ENCODE measurements at places on chromosomes 7 and 10.

DNA sequence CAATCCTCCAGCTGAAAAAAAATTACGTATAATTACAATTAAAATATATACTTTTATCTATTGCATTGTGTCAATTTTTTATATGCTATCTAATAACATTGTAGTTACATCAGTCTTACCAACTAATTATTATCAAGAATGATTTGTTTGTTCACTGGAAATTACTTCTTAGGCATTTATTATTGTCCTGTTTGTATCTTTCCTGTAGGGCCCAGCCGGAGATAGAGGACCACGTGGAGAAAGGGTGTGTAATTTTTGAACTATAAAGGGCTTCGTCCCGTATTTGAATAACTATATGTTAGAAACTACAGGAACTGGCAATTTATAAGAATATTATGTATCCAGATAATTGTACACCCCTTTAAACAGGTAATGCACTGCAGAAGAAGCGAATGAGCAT is 4.1 kb downstream of the COL1A2 start:
- no peak for DNase-seq

DNA sequence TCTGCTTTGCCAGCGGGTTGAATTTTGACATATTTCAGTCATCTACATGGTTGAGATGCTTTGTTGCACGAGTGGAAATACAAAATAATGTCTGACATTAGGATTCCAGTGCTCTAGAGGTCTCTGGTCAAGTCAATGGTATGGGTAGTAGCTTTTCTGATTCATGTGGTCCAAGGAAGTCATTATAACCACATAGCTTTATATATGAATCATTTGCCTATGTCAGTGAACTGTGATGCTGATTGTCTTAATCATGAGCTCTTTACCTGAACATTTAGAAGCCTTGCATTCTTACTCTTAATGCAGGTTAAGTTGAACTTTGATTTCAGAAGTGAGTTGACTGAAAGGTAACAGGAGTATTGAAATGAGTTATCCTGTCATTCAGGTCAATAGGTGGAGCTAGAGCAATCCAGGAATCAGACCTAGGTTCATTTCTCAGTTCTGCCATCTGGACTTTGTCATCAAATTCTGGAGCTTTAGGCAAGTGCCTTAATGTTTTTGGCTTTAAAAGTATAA is 3.3 kb downstream of the MAPK8 start:
- no peak for DNase-seq

GRCh38 chr7:27774717-27775328 is 34.9 kb downstream of the TAX1BP1 start:
- DNase-seq: no peak

GRCh38 chr7:155710530-155710929 is 66.1 kb downstream of the RBM33 start:
- DNase-seq: no peak

- DNase-seq: no peak
Observed at GRCh38 chr7:135775230-135775629, 26.6 kb upstream of the FAM180A start.

- DNase-seq: no peak
Observed at GRCh38 chr7:53426145-53426750, 390.8 kb downstream of the POM121L12 start.

DNA sequence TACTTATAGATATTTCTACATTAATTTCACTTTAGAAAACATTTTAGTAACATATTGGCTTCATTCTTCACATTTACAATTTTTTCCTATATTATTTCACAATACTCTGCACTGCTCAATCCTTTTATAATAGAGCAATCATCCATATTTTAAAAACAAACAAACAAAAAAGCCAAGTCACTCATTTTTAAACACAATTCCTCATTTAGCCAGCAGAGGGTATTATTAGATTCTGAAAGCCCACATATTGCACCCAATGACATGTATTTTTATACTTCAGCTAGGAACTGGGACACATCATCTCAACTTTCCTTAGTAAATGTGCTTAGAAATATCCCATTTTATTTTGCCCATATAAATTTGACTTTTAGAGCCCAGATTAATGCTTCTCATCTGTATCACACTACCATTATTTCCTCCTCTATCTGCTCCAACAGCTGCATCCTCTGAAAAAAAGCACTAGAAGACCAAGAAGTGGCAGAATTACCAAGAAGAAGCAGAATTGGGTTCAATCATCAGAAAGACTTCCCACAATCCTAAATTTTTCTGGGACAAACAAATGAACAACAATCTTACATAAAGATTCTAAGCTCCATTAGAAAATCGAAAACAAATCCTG is 29.5 kb downstream of the CTNNA3 start:
- DNase-seq: no peak

DNA sequence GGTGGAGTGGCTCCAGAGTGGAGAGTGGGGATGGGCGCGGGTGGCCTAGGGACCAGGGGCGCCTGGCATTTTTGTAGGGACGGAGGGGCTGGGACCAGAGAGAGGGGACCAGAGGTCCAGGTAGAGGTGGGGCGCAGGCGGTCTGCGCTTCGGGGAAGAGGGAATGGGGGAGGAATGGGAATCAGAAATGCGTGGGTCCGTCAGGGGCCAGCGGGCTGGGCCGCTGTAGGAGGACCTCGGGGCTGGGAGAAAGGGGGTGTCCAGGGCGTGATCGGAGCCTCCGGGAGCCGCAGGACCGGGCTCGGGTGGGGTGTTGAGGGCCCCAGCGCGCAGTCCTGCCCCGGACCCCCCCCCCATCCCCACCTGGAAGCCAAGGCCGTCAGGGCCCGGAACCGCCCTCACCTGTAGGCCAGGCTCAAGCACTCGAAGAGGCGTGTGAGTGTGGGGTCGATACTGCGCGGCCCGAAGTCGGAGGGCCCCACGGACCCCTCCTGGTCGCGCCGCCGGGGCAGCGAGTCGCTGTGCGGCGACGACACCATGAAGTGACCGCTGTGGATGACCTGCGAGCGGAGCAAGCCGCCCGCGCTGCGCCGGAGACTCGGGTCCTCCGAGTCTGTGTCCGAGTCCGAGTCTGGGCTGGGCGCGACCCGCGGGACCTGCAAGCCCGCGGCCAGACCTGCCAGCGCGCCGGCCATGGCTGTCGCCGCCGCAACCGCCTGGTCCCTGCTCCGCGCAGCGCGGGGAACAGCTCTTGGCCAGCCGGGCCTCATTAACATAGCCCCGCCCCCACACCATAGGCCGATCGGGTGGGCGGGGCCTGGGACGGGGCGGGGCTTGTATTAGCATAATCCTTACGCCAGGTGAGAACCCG is at the start of gene MLXIPL:
MLXIPL (minus strand) TSS at position 725 of the 871 bp plus-strand sequence; CDS start at position 695, 30 bp downstream.
- peak; percentile 43 for DNase-seq

- DNase-seq: no peak
Observed at GRCh38 chr7:29035044-29035740, 77.1 kb upstream of the TRIL start.

DNA sequence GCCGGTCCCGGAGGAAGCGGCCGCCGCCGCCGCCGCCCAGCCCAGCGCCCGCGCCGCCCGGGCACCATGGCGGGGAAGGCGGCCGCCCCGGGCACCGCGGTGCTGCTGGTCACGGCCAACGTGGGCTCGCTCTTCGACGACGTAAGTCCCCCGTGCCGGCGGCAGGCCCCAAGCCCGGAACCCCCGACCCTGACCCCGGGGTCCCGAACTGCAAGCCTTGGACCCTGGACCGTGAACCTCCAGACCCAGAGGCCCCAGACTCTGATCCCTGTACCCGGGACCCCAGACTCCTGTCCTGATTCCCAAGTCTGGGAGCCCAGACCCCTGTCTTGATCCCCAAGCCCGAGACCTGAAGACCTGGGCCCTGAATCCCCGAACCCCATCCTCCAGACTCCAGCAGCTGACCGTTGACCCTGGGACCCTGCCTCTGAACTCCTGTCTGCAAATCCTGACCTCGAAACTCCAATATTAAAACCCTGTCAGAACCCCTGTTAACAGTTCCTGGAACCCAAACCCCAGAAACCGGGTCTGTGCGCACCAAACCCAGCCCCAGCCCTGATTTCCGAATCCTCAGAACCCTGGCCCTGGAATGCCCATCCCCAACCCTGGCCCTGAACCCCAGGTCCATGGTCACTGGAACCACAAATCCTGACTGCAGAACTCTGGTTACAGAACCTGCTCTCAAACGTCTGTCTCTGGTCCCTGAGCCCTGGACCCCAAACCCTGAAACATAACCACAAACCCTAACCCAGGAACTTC is 623 bp downstream of the INPP5A start:
- no peak for DNase-seq

DNA sequence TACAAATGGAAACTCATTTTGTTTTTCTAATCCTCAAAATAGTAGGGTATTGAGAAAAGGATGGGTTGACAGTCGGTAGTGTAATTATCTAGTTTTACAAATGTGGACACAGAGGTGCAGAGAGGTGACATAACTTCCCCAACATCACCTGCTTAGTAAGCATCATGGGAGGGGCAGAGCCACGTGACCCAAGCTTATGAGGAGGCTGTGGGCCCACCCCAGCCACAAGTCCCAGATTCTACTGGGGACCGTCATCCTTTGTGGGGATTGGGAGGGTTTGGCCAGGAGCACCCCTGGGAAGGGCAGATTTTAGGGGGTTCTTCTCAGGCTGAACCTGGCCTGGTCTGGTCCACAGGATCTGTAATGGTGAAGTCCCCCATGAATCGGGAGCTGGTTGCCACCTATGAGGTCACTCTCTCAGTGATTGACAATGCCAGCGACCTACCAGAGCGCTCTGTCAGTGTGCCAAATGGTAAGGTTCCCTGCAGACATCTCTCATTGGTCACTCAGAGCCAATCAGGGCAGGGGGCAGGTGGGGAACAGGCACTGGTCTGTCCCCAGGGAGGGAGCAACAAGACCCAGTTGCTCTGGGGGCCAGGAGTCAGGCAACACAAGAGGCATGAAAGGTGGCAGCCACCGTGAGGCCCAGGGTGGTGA is 23.6 kb upstream of the VSIR start:
- no peak for DNase-seq

GRCh38 chr10:61081301-61081700 is 137.3 kb upstream of the RHOBTB1 start:
- no peak for DNase-seq

DNA sequence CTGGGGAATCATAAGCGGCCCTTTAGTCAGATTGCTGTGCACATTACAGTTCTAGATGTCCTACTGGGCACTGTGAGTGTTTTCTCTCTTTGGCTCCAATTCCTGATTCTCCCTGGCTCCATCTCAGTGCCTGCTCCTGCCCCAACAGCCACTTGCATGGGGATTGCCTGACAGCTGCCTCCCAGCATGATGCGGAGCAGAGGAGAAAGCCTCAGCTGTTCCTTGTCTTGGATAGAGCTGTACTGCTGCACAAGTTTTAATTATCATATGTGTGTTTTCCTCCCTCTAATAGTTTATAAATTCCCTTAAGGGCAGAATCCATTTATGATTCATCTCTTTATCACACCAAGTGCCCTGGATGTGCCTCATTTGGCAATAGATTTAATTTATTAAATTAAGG is 285.8 kb upstream of the COBL start:
- no peak for DNase-seq

DNA sequence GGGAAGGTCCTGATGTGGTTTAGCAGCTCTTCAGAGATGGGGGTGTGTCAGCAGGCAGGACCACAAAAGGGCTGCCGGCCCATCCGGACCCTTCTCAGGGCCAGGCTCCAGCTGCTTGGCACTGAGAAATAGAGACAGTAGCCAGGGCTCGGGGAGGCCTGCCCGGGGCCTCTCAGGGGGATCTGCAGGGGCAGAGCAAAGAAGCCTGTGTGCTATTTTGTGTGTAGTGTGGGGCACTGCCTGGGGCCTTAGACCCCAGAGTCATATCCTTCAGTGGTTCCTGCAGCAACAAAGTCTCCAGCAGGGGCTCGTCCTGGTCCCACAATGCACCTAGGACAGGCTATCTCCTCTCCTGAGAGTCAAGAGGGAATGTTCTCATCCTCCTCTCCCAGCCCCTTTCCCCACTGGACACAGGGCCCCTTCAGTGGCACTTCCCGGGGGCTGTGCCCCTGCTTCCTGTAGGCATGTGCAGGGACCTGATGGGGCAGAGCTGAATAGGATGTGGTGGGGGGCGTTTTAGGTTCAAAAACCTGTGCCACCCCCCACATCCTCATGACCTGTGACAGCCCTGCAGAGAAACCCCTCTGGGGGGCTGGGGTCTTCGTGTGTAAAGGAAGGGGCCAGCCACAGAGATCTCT is 159.5 kb upstream of the RHEB start:
- DNase-seq: no peak

DNA sequence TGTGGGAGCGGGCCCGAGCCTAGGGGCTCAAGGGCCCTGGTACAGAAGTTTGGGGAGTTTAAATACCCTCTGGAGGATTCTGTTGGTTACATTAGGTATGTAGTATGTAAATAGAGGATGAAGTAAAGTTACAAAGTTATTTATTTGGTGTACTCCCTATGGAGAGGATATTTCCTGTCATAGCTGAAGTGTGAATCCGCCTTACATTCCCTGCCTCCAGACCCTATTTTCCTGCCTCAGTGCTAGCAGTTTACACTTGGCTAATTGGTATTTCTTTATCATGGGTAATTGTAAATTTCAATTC is 60.6 kb upstream of the KLF14 start:
- no peak for DNase-seq

- DNase-seq: no peak
Observed at GRCh38 chr10:29430101-29430500, 141.2 kb downstream of the LYZL1 start.

DNA sequence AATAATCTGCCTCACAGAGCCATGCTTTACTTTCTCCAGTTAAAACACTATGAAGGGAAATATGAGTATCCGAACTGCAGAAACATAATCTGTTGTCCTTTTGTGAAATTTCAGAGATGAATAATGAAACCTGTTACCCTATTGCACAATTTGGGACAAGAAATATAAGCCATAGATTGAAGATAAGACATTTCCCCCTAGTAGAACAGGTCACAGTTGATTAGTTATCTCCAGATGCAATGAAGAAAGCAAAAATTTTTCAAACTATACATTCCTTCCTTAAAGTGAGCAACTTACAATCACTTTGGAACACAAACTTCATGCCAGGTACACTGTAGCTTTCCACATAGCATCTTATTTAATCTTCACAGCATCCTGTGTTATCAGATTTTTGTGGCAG is 2.3 kb upstream of the CHN2 start:
- DNase-seq: no peak

- no peak for DNase-seq
Observed at GRCh38 chr7:143040209-143040715, 11.9 kb upstream of the OR6V1 start.

DNA sequence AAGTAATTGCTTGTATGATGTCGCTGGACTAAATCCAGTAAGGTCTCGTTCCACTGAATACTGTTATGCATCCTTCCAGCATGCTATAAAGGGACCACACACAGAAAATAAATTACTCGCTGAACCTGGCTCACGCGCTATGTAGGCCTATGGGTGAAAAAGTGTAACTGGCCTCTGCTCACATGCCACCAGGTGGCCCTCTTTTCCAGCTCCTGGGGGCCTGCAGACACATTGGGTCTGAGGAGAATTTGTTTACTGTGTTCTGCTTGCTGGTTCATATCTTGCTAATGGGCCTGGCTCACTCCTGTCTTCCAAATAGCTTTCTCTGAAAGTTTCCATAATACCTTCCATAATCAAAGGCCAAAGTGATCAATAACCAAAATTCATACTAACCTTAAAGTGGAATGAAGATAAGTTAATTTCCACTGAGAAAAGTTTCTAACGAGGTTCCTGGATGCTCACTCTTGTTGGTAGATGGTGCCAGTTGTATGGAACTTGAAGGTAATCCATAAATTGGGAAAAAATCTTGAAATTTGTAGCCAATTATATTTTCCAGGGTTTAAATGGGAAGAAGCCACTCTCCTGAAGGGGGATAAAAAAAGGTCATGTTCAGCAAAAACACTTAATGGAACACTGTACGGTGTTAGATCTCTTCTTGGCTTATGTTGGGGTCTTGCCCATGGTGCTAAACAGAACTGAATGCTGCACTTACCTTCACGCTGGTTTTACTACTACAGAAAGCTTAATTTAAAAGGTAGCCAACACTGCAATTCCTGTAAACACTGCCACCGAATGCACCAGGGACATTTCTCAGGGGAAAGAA is 27.0 kb upstream of the ZPBP start:
- peak; percentile 13 for DNase-seq

All from activated CD4-positive, alpha-beta T cell treated with anti-CD3 and anti-CD28 coated beads, Interleukin-2, amount 50 U/mL, for 24 hours (primary cell).